ENCODE measurements at places on chromosomes 3 and 15.

DNA sequence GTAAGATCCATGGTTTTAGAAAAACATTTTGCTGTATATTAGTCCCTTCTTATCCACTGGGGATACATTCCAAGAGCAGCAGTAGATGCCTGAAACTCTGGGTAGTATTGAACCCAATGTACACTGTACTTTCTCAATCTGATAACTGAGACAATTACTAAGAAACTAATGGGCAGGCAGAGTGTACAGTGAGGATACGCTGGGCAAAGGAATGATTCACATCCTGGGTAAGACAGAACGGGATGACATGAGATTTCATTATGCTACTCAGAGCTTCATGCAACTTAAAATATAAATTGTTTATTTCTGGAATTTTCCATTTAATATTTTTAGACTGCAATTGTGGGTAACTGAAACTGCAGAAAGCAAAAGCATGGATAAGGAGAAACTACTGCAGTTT, 46.2 kb upstream of the TEX55 start:
- no peak for DNase-seq

- DNase-seq = no peak
Observed at GRCh38 chr3:68912376-68912775, 20.0 kb downstream of the TAFA4 start.

DNA sequence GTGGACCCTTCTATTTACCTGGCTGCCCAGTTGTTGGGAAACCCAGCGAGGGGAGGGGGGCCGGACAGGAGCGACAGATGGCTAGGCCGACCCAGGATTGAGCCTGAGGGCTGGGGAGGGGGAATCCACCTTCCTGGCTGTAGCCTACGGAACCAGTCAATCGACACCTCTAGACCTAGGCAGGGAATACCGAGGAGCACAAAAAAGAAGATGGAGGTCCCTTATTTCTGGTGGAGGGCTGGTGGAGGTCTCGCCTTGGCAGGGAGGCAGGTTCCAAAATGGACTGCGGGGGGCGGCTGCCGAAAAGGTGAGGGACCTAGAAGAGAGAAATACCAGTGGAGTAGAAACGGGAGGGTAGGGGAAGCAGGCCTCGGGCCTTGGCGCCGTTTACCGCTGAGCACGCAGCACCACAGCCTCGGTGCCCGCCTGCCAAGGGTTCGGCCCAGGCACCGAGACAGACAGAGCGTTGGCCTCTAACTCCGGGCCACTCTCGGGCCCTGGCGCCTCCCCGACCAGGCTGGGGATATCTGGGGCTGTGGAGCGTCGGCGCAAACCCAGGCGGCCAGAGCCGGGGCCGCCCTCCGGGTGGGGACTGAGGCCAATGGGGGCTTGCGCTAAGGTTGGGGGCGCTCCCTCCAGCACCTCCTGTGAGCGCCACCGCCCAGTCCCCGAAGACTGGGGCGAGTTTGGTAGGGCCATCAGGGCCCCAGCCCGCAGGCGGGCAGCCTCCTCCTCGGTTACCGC, 1.6 kb downstream of the ANKRD63 start:
- DNase-seq = no peak

DNA sequence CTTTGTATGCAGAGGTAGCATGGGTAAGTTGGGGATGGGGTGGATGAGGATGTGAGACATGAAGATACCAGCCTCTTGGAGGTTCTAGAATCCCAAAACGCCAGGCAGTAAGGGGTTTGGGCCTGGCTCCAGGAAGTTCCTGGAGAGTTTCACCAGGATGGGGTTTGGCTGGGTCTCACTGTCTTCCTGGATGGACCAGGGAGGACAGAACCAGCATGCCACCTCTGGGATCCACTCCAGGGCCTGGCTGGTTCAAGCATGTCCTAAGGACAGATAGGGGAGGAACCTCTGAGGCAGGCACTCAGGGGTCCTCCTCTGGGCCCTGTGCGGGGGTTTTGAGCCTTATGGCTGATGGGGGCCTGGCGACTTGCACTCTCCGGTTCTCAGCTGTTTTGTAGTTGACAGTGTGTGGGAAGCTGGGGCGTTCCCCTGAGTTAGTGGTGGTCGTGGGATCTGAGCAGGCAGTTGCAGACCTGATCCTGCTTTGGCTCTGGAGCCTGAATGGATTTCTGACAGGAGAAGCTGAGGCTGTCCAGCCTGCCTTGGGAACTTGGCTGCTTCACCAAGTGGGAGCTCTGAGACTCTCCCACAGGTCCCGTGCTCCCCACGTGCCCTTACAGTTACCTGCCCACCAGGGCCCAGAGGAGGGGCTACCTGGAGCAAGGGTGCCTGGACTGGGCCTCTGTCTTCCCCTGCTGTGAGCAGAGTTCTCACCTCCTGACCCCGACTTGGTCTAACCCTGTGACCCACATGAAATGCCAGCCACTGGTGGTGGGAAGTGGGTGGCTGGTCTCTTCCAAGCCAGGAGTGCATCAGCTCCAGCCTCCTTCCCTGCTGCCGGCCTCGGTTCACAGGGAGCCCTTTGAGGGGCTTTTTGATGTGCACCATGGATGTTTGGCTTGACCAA, 128.4 kb downstream of the EEFSEC start:
- no peak for DNase-seq

DNA sequence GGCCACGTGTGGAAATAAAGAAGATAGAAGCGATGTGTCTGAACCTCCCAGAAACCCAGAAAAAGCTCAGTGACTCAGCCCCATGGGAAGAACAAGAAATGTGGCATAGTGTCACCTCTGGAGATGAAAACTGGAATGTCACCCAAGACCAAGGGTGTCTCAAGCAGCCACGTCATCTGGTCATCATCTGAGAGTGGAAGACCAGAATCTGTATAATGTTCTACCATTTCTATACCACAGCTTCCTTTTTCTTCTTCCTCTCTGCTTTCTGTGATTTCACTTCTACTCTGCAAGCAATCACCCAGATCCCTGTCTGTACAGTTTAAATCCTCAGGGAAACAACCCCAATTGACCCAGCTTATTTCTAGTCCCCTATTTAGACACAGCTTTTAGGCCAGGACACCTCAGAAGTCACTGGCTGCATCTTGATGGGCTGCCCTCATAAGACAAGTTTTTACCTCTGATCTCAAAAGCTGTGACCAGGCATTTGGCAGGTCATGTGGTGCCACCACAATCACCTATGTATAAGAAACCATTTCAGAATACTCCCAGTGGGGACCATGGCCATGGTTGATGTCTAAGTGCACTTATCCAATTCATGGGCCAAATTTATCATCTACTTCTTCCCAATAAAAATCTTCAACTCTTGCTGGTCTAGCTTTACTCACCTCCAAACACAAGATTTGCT, 278.5 kb upstream of the UMPS start:
- no peak for DNase-seq

GRCh38 chr3:86654806-86655460, 336.0 kb downstream of the VGLL3 start:
- DNase-seq = no peak

GRCh38 chr15:77437264-77437663, 16.6 kb downstream of the HMG20A start:
- no peak for DNase-seq

- no peak for DNase-seq
Observed at GRCh38 chr15:74608786-74609185, 6.8 kb upstream of the CLK3 start.

DNA sequence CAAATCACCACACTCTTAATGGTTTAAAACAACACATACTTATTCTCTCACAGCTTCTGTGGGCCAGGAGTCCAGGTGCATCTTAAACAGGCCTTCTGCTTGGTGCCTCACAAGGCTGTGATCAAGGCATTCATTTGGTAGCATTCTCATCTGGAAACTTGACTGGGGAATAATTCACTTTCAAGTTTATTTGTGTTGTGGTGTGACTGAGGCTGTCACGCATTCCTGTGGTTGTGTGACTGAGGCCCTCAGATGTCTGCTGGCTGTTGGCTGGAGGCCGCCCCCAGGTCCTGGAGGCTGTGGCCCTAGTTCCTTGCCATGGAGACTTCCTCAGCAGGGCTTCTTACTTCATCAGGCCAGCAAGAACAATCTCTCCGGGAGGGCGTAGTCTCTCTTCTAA, 16.9 kb upstream of the FAM3D start:
- DNase-seq = no peak

DNA sequence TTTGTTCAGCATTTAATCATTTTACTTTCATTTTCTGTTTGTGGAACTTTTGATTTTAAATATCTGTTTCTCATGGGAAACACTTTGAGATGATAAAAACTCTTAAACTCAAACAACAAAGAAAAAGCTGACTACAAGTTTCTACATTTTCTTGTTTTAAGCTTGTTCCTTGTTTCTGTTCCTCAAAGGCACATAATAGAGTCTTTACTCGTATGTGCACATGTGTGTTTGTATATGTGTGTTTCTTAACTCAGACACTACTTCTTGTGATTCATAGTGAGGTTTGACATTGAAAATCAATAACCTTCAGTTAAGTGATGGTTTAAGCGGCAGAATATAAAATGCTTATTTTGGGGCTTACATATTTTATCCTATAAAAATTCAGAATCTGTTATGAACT, 786.7 kb upstream of the EPHA6 start:
- DNase-seq = no peak

GRCh38 chr15:76153241-76154197, 93.7 kb downstream of the TMEM266 start:
- DNase-seq = no peak

DNA sequence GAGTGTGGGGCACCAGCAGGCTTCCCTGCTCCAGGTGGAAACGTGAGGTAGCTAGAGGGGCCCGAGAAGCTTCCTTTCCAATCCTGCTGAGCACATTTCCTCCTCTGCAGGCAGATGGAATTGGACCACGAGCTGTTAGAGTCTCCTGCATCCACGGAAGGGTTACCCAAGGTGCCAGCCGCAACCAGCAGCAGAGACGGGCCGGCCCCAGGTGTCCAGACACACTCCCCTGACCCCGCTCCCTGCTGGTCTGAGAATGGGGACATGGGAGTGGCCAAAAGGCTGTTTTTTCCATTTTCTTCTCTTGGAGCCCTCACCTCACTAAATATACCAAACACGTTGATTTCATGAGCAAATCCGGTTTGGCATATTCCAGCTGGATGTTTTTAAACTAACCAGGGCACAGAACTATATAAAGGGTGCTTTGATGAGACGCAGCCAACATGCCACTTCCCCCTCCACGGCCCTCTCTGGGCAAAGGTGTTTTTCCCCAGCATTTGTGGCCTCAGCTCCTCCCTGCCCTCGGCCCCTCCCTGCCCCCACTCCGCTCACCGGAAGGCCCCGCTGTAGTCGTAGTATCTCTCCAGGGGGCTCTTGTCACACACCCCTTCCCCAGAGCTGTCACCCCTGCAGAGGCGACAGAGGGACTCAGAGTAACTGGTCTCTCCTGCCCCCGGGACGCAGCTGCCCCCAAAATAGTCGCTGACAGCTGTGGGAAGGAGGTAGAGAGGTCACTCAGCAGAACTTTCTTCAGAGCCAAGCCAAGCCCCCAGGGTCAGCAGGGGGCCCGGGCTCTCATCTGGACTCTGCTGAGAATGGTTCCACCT, 7.0 kb downstream of the MELTF start:
- no peak for DNase-seq

DNA sequence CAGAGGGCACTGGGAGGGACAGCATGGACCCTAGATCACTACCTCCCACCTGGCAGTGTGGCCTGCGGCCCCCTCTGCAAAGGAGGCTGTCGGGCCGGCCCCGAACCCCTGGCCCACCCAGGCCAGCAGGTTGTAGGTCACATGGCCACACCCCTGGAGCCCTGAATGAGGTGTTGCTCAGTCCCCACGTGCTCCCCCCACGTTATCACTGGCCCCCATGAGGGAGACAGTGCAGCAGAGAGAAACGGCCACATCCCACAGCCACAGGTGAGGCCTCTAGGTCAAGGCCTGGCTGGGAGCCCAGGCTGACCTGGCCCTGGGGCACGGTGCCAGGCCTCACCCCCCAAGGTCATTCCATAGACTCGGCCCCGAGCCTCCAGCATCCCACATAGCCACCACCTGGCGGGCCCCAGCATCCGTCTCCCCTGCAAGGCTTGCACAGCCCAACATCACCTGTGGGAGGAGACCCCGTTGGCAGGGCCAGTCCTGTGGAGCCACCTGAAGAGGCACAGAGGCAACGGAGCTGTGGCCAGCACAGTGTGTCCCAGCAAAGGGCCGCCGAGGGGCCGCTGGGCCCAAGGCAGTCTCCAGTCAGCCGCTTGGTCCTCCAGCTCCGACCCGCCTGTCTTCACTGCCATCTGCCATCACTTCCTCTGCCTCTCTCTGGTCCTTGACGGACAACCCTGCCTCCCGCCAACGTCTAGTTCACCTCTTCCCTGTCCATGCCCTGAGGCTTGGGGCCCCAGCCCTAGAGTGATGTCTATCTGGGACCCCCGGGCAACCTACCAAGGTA, 53.1 kb downstream of the DNAJB8 start:
- DNase-seq = no peak

DNA sequence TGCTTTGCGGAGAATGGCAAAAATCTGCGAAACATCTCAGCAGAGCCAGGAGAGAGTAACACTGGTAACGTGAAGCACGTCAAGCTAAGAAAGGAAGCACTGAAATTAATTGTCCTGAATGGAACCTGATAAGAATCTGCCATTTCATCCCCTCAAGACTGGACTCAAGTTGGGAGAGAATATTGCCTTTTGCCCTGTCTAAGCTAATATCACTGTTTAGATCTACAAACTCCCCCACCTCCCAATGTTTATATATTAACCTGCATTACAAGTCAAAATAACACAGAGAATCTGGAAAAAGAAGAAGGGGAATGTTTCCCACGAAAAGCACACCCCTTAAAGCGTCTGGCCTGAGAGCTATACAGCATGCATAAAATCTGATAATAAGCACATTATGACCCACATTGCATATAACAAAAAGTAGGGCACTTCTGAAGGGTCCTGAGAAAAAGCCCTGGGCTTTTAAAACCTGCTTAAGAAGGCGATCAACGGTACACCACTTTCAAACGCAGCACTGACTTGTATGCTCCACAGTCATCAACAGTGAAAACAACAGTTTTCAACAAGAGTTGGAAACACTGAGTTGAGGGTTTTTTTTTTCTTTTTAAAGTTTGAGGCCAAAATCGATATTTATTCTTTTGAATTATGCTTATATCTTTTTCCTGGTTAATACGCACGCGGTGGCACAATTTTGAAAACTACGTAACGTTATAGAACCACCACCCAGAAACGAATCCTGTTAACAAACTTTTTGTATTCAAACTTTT, 1.4 kb upstream of the KAT2B start:
- DNase-seq = no peak

DNA sequence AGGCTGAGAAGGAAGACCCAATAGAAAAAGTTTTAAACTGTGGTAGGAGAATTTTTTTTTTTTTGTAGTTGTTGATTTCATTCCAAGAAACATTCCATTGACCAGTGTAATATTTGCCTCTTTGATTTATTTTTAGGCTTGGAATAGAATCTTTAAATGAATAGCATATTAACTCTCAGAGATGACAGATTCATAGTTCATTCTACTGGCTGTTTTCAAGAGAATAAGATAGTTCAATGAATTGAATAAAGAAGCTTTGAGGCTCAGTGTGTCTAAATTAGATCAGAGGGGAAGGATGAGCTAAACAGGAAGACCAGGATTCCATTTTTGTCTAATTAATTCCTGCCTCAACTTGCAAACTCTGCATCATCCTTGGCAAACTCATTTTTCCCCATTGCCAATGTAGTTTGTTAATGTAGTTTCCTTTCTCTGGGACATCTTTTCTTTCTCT, 98.4 kb downstream of the NAALADL2 start:
- DNase-seq = no peak

- DNase-seq = no peak
Observed at GRCh38 chr3:112785321-112786001, 61.2 kb downstream of the CD200R1L start.

- no peak for DNase-seq
Observed at GRCh38 chr3:129555616-129556357, 12.8 kb downstream of the H1-8 start.

GRCh38 chr15:25932696-25933095, 69.6 kb upstream of the ATP10A start:
- no peak for DNase-seq
